ENCODE measurements at places on chromosomes 16 and 17. TPM values are rescaled to one million over a fixed set of nuclear protein-coding genes. Genes with fewer than 3 reads are reported as not detected.

- no peak overlapping the region for H3K4me3 ChIP-seq
- no peaks in the 10 kb centered on the region for H3K36me3 ChIP-seq
- no peak for DNase-seq
- H3K27ac ChIP-seq, result no peak overlapping the region
- H3K4me1 ChIP-seq, result no peaks in the 10 kb centered on the region
Observed at GRCh38 chr16:52707676-52708337, 160.9 kb upstream of the TOX3 start.

GRCh38 chr17:55383771-55384642 is 37.6 kb downstream of the MMD start:
- H3K27me3 ChIP-seq, result peaks cover 13% of the 10 kb centered on the region
- no peak overlapping the region for H3K27ac ChIP-seq
- H3K4me1 ChIP-seq, result peaks cover 13% of the 10 kb centered on the region
- DNase-seq, result no peak
- H3K36me3 ChIP-seq, result no peaks in the 10 kb centered on the region

DNA sequence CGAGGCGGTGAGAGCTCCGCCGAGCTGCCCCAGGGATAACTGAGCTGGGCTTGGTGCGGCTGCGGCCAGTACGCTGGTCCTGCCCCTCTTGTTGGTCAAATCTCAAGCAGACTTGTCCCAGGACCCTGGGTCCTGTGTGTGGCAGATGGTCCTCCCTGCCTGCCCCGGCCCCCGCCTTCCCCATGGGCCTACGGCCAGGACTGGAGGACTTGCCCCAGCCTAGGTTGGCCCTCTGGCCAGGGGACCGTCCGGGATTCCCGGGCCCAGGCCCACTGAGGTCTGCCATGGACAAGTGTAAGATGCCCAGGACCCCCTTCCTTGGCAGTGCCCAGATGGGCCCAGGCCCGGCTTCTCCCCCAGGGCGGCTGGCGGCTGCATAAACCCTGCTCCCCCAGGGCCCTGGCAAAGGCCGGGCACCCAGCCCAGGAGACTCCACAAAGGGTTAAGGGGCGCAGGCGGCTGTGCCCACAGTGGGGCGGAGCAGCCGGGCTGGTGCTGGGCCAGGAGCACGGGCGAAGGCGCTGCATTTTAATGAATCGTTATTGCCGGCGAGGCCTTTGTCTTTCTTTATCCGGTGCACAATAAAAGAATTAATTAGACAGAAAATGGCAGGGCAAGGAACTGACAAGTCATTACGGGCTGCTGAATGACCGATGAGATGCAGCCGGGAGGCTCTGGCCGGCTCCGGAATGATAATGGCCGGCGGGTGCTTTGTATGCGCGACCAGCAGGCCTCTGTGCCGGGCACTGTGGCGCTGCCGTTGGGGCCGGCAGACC is 9.1 kb downstream of the SOX8 start:
- no peaks in the 10 kb centered on the region for H3K36me3 ChIP-seq
- no peak for DNase-seq
- H3K27ac ChIP-seq, result no peak overlapping the region
- H3K27me3 ChIP-seq, result peaks cover 21% of the 10 kb centered on the region
- H3K4me3 ChIP-seq, result no peak overlapping the region

DNA sequence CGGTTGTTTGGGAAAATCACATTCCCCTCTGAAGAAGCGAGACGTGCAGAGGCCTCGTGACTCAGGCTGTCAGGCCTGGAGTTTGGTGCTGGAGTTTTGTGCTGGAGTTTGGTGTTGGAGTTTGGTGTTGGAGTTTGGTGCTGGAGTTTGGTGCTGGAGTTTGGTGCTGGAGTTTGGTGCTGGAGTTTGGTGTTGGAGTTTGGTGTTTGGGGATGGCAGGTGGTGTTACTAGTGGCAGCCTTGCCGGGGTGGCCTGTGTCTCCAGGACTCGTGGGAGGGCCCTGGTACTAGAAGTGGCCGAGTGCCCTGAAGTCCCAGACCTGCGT is 12.6 kb downstream of the TBC1D24 start:
- H3K36me3 ChIP-seq, result peaks cover 3% of the 10 kb centered on the region
- no peak overlapping the region for H3K4me3 ChIP-seq
- DNase-seq, result no peak
- no peaks in the 10 kb centered on the region for H3K27me3 ChIP-seq

- H3K4me3 ChIP-seq, result no peak overlapping the region
- peaks cover 9% of the 10 kb centered on the region for H3K4me1 ChIP-seq
- peak overlapping the region; percentile 66 for H3K27ac ChIP-seq
- DNase-seq, result peak; percentile 66
- peaks cover 9% of the 10 kb centered on the region for H3K36me3 ChIP-seq
Observed at GRCh38 chr16:27426423-27427408, 24.7 kb downstream of the IL21R start.

- no peak overlapping the region for H3K27ac ChIP-seq
- DNase-seq, result no peak
- H3K4me1 ChIP-seq, result no peaks in the 10 kb centered on the region
- H3K27me3 ChIP-seq, result peaks cover 10% of the 10 kb centered on the region
- H3K4me3 ChIP-seq, result no peak overlapping the region
Observed at GRCh38 chr17:10313037-10313672, 59.7 kb downstream of the MYH13 start.

DNA sequence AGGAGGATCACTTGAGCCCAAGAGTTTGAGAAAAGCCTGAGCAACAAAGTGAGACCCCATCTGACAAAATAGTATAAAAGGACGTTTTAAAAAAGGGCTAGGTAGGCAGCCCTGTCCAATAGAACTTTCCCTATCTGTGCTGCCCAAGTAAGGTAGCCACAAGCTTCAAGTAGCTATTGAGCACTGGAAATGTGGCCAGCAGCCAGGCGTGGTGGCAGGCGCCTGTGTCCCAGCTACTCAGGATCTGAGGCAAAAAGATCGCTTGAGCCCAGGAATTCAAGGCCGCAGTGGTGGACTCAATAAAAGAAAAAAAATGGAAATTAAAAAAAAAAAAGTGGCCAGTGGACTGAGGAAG is 1.5 kb upstream of the NQO1 start:
- H3K4me1 ChIP-seq, result peaks cover 46% of the 10 kb centered on the region
- peak overlapping the region; percentile 95 for H3K4me3 ChIP-seq
- H3K27me3 ChIP-seq, result no peaks in the 10 kb centered on the region
- H3K36me3 ChIP-seq, result no peaks in the 10 kb centered on the region

- no peak overlapping the region for H3K4me3 ChIP-seq
- H3K27me3 ChIP-seq, result no peaks in the 10 kb centered on the region
- peak overlapping the region; percentile 90 for H3K27ac ChIP-seq
- no peak for DNase-seq
Observed at GRCh38 chr17:46166692-46167249, 26.5 kb downstream of the KANSL1 start.

DNA sequence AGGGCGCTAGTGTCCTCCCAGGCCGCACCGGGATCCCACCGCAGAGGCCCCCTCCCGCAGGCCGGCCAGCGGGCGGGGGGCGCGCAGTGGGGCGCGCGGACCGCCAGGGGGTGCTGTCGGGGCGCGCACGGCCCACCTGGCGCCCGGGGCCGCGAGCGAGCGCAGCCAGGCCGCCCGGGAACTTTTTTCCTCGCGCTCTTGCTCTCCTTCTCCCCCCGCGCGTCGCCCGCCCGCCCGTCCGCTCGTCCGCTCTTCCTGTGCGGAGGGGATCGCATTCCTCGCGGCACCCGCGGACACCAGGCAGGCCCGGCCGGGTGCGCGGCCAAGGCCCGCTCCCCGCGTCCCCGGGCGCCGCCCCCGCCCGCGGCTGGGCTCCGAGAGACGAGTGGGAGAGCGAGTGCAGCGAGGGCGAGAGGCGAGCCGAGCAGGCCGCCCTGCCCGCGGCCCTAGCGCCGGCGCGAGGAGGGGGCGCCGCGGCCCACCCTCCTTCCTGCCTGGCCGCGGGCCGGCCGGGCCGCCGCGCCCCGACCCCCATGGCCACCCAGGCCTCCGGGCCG is at the start of gene RAI1:
Gene RAI1, plus strand, starts transcription at position 272 of the 557 bp plus-strand sequence. CDS start 111,491 bp downstream, outside the sequence.
- peaks cover 4% of the 10 kb centered on the region for H3K27me3 ChIP-seq
- no peak for DNase-seq
- H3K27ac ChIP-seq, result peak within 1 kb of the TSS; percentile 80
- H3K36me3 ChIP-seq, result no peaks in the 10 kb centered on the region
- peak within 1 kb of the TSS; percentile 85 for H3K4me3 ChIP-seq
- peaks cover 35% of the 10 kb centered on the region for H3K4me1 ChIP-seq

The CYBA gene
- total RNA-seq, result 51.7 TPM

The SLFN14 gene
- total RNA-seq, result not detected

The EVI2A gene
- total RNA-seq, result not detected

The MRPS23 gene
- total RNA-seq, result 33.3 TPM

The KRTAP3-1 gene
- total RNA-seq, result not detected
